Right ventricle myocardium inferior (tissue), 1 donor: ENCODE measurements at places on chromosomes 3 and 15.

GRCh38 chr3:182710557-182711157, 82.6 kb upstream of the ATP11B start:
- DNase-seq: no peak

DNA sequence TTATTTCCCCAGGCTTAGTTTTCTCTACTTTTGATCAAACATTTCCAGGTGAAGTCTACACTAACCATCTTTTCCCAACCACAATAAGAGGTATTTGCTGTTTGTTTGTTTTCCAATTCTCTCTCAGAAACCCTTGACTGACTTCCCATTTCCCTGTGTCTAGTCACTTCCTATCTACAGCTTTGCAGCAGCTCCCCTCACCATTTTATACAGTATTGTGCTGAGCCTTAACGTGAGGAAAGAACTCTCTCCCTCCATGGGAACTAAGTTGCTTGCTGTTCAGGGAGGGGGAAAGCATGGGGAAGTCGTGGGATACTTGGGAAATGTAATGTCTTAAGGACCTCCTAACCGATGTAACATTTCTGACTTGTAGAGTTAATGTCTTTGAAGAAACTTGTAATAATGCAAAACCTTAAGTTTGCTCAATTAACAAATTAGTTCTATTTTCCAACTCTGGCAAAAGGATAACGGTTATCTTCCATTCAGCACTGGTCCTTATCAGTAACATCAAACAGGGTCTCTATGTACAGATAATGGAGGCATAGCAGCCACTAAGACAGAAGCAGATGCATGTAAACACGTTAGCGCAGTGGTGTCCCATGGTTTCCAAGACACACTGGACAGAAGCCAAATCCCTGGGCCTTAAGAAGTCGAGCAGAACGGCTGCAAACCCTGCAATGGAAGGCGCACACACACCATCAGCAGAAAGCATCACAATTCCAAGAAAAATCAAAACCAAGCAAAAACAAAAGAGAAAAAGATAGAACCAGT, 39.7 kb downstream of the NPTN start:
- DNase-seq: peak; percentile 53

DNA sequence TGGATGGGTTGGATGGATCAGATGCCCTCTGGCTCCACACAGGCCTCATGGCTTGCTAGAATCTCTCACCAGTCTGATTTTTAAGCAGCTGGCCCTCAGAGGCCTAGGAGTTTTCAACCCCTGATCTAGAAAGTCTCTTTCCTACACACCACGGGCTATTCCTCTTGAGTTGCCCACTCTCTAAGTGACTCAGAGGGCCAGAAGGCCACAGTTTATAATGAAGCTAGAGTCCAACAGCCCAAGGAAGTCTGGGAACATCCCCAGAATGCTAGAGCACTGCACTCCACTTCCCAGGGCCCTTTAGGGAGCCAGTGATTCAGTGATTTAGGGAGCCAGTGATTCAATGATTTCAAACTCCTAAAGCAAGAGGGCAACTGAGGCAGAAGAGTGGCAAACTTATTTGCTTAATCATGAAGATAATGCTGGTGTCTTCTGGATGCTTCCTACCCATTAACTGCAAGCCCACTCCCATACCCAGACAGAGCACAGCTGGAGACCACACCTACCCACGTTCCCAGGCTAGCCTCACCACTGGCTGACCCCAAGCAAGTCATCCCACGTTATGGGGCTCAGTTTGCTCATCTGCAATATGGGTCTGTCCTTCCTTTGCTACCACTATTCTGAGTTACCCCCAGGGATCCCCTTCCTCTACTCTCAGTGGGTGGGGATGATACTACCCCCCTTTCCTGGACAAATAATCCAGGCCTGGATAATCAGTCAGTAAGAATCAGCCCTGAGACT, 36.7 kb downstream of the ABTB1 start:
- no peak for DNase-seq

DNA sequence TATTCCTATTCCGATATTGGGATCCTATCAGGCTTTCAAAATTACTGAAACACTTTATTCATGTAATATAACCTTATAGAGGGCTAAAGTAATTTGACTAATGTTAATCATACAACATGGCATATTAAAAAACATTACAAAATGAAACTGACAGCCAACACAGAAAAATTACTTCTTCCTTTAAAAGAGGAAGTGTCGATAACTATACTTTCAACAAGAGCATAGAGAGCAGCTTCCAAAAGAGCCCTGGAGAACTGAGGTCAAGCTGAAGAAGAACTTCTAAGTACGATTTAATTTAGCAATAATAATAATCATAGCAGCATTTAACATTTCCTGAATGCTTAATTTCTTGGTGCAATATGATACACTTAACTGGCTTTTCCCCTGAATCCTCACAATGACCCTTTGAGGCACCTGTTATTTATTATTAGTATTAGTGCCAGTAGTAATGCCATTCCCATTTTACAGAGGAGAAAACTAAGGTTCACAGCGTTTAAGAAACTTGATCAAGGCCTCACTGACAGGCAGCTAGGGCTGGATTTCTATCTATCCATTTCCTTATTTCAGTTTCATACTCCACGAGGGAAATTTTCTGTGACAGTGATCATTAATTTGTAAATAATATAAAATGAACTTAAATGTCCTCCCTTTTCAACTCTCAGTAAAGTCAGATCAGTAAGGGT, 181.6 kb downstream of the CFAP20DC start:
- no peak for DNase-seq

- DNase-seq: peak; percentile 40
These were observed 223.4 kb downstream of the SNRPN start for GRCh38 chr15:25177955-25178801.

DNA sequence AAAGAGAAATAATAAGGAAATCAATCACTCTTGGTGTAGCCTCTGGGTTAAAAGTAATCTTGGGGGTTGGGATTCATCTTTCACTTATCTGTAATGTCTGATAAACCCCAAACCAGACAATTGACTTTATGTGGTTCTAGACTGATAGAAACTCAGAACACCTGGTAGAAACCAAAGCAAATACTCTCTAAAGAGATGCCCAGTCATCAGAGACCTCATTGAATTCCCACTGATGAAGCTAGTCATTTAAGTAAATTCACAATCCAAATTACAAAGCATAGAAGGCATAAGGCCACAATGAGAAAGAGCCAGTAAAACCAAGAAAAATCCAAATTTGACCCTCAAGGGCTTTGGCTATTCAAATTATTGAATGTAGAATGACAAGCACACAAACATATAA, 250.6 kb downstream of the MBNL1 start:
- DNase-seq: no peak

- DNase-seq: no peak
These were observed 535.1 kb downstream of the NLGN1 start for GRCh38 chr3:173932624-173933023.

DNA sequence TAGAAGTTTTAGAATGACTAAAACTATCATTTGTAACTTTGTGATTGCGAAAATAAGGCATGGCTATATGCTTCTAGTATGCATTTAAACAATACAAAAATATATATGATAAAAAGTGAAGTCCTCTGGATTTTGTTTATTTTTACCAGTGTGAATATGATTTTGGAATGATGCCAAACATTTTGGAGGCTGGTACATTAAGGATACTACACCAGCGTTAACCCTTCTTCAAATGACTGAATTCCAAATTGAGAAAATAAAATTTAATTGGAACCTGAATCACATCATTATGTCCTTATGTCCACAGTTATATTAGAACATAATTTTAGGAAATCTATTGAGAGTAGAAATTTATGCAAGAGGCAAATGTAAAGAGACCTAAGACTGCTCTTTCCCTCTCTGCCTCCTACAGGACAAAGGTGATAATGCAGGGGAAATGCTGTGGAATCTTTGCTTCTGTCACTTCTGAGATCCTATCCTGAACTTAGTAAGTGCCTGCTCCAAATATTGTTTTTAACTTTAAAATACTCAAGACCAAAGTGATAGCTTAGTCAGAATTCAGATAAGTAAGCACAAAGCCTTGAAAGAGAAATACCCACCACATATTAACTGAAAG, 121.1 kb upstream of the NANOGP8 start:
- no peak for DNase-seq

DNA sequence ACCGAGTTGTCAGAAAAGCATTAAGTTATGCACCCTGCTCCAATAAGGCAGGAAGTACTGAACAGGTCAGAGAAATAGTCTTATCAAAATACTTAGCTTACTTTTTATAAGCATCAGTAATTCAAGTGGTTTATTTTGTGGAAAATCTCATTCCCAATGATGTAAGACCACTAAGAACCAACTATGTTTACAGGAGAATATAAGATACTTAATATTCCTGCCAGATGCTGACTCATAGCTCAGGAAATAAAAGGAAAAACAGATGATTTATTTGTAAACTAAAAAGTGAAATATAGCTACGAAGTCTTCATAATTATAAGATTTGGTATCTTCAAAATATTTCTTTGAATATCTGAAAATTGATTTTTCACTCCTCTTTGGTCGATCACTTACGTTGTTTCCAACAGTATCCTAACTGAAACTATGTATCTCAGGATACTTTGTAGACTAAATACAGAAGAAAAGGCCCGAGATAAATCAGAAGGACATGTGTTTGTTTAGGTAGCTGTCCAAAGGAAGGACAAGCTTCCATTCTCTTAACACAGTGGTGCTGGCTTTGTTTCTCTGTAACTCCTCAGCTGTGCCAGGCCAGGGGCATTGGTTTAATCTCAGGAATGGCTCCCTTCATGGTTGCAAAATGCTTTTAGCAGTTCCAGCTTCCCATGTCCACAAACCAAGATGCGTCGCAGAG, 295.8 kb downstream of the GBE1 start:
- DNase-seq: no peak

- no peak for DNase-seq
These were observed 162.8 kb downstream of the EPHA3 start for GRCh38 chr3:89270201-89270600.

DNA sequence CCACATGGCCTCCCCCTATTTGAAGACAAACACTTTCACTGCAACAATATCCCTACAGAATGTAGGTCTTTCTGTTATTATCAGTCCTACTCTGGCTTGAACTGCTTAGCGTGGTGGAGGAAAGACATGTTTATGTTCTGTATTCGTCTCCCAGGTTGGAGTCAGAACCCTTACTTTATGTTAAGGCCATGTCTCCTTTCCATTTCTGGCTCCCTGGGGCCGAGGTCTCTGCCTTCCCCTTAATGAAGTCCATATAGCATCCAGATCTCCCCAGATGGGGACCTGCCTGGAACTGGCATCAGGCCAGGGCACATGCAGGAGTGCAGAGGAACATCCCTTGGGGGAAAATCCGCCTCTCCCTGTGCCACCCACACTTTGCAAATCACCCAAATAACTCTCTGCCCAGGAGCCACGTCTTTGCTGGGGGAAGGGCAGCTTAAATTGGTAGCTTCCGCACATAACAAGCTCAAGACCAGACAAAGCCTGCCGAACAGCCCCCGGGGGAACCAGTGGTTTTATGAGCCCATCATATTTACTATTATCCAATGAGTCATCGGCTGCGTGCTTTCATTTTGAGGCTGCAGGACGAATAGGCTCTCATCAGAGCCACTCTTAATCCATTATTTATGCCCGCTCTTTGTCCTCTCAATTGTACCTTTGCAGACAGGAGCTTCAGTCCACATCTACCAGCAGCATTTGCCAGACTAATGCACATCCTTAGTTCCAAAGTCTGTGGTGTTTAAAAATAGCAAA, 237.0 kb downstream of the UACA start:
- DNase-seq: peak; percentile 51

DNA sequence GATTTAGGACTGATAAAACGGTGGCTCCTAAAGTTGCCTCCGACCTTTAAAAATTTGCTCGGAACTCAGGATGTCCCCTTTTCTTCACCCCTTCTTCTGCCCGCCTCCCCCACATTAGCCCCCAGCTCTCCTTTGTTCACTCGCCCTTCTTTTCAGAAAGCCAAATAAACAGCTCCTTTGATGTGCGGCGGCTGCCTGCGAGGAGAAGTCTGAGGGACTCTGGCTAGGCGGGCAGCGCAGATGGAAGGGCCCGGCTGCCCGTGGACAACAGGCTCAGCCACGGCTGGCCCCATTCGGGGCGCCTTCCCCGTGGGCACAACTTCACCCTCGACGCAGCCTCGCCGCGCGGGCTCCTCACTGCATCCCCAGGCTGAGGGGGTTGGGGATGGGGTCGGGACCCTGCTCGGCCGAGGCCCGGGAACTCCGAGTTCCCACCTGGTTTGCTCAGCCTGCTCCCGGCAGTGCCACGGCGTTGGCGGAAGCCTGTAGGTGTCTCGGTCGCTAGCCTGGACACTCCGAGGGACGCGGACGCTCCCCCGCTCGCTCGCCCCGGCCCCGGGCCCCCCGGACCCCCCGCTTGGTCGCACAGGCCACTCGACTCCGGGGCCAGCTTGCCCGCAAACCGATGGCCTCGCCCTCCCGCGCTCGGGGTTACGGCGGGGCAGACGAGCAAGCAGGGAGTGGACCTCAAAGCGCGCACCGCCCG, 897 bp upstream of the TLE3 start:
- DNase-seq: peak; percentile 81

DNA sequence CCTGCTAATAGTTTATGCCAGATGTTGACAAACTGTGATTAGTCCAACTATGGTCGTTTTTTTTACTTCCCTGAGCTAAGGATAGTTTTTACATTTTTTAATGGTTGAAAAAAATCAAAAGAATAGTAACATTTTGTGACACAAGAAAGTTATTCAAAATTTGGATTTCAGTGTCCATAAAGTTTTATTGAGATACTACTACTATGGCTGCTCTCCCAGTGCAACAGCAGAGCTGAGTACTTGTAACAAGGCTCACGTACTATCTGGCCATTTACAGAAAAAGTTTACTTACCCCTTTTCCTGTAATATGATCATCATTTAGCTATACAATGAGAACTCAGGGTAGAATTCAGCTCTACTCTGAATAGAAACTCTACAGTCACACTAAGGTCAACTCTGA, 11.5 kb upstream of the TMEM62 start:
- DNase-seq: no peak

DNA sequence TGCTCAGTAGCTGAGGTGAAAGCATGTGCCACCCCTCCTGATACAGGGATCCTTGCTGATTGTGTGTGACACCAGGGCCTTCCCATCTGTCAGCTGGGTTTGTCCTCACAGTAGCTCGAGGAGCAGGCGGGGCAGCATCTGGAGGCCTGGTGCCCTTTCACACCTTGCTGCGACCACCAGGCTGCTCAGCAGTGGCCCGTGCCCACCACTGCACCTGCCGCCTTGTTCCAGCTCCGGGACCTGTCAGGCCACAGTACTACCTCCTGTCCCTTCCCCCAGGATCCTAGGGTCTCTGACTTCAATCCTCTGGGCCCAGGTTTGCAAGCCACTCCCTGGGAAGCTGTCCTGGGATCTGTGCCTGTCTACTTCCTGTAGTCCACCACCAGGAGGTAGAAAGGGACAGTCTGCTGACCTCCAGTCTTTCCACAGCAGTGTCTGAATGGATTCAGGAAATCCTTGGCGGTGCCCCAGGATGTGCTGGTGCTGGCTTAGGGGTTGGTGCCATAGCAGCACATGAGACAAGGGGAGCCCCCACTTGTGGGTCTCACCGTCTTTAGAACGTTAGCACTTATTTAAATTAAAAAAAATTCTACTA, 27.5 kb downstream of the APBA2 start:
- DNase-seq: no peak

GRCh38 chr3:182115328-182116015, 403.7 kb downstream of the SOX2 start:
- no peak for DNase-seq

GRCh38 chr3:89300981-89301380, 193.6 kb downstream of the EPHA3 start:
- DNase-seq: no peak
